ENCODE measurements at places on chromosomes 4 and X.

- H3K36me3 ChIP-seq, result no peaks in the 10 kb centered on the region
- no peak overlapping the region for H3K27ac ChIP-seq
- no peaks in the 10 kb centered on the region for H3K27me3 ChIP-seq
- no peaks in the 10 kb centered on the region for H3K4me1 ChIP-seq
Observed at GRCh38 chr4:12701384-12701783, 782.8 kb downstream of the RAB28 start.

- no peak overlapping the region for H3K27ac ChIP-seq
- H3K4me3 ChIP-seq, result no peak overlapping the region
- H3K27me3 ChIP-seq, result no peaks in the 10 kb centered on the region
- no peak for DNase-seq
- H3K4me1 ChIP-seq, result no peaks in the 10 kb centered on the region
Observed at GRCh38 chr4:10260777-10261176, 144.2 kb upstream of the WDR1 start.

GRCh38 chr4:18463987-18464559, 442.5 kb upstream of the LCORL start:
- H3K4me3 ChIP-seq, result no peak overlapping the region
- H3K36me3 ChIP-seq, result no peaks in the 10 kb centered on the region
- DNase-seq, result no peak
- H3K4me1 ChIP-seq, result no peaks in the 10 kb centered on the region
- no peaks in the 10 kb centered on the region for H3K27me3 ChIP-seq

- peaks cover 29% of the 10 kb centered on the region for H3K36me3 ChIP-seq
- no peaks in the 10 kb centered on the region for H3K4me1 ChIP-seq
- no peaks in the 10 kb centered on the region for H3K27me3 ChIP-seq
- no peak for DNase-seq
- no peak overlapping the region for H3K4me3 ChIP-seq
Observed at GRCh38 chrX:19627533-19627932, 112.2 kb upstream of the MAP3K15 start.

GRCh38 chrX:1600406-1601050, 9.1 kb downstream of the AKAP17A start:
- peaks cover 3% of the 10 kb centered on the region for H3K4me1 ChIP-seq
- H3K36me3 ChIP-seq, result peaks cover 80% of the 10 kb centered on the region
- no peak overlapping the region for H3K4me3 ChIP-seq
- H3K27ac ChIP-seq, result no peak overlapping the region
- no peak for DNase-seq

GRCh38 chrX:66756717-66757116, 117.8 kb upstream of the EDA2R start:
- no peak for DNase-seq
- no peaks in the 10 kb centered on the region for H3K27me3 ChIP-seq
- no peak overlapping the region for H3K4me3 ChIP-seq
- no peaks in the 10 kb centered on the region for H3K4me1 ChIP-seq

GRCh38 chrX:31546126-31546525, 474.3 kb upstream of the FTHL17 start:
- no peaks in the 10 kb centered on the region for H3K27me3 ChIP-seq
- H3K4me1 ChIP-seq, result no peaks in the 10 kb centered on the region
- no peak overlapping the region for H3K27ac ChIP-seq
- no peaks in the 10 kb centered on the region for H3K36me3 ChIP-seq
- no peak for DNase-seq

DNA sequence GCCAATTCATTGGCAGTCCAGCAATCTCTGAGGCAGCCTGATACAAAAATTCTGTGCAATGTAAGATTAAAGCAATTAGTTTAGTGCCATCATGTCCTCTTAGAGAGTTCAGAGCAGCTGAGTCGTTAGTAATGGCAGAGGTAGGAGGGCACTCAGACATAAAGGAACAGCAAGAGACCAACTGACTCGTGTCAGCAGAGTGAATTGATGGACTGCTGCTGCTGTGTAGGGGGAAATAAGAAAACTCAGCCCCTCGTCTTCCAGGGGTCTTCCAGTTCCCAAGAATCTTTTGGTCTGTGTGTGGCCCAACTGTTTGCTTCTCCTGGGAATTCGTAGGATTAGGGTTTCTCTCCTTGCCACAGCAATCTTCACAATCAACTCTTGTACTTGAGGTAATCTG, 100.9 kb downstream of the TTC29 start:
- H3K36me3 ChIP-seq, result no peaks in the 10 kb centered on the region
- H3K27me3 ChIP-seq, result no peaks in the 10 kb centered on the region
- no peak overlapping the region for H3K27ac ChIP-seq
- H3K4me1 ChIP-seq, result no peaks in the 10 kb centered on the region
- no peak overlapping the region for H3K4me3 ChIP-seq

DNA sequence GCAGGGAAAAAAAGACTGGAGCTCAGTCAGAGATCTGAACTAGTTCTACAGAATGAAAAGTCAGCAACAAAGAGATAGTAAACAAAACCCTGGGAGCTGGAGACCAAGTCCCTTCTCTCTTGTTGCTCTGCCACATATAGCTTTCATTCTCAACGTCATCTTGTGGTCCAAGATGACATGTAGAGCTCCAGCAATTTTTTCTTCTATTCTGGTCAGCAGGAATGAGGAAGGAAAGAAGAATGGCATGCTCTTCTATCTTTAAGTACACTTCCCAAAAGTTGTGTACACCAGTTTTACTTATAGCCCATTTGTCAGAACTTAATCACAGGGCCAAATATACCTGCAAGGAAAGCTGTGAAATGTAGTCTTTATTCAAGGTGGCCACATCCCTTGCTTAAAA, 45.6 kb downstream of the RAP2C start:
- no peak for DNase-seq
- H3K27me3 ChIP-seq, result no peaks in the 10 kb centered on the region
- H3K4me1 ChIP-seq, result no peaks in the 10 kb centered on the region
- no peak overlapping the region for H3K4me3 ChIP-seq
- H3K27ac ChIP-seq, result no peak overlapping the region

- H3K4me3 ChIP-seq, result no peak overlapping the region
- no peaks in the 10 kb centered on the region for H3K36me3 ChIP-seq
- H3K27ac ChIP-seq, result no peak overlapping the region
- no peaks in the 10 kb centered on the region for H3K4me1 ChIP-seq
Observed at GRCh38 chr4:145891958-145892357, 46.7 kb downstream of the ZNF827 start.

GRCh38 chr4:157779081-157779480, 393.7 kb downstream of the GASK1B start:
- DNase-seq, result no peak
- H3K27me3 ChIP-seq, result no peaks in the 10 kb centered on the region
- H3K4me1 ChIP-seq, result no peaks in the 10 kb centered on the region

DNA sequence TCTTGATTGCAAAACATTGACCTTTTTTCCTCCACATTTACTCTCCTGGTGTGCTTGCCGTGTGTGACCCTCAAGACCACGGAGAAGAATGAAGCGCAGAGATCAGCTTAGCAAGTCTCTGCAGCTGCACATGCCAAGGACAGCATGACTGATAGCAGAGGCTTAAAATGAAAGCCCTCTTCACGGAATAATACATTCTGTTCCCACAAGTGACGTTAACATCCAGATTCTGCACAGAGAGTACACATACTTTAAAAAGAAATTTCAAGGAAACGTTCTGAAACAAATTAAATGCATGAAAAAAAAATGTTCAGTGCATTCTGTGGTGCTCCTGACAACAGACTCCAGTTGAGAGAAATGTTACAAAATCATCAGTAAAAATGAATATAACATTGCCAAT, 60.9 kb downstream of the SLC7A11 start:
- H3K27ac ChIP-seq, result no peak overlapping the region
- no peaks in the 10 kb centered on the region for H3K27me3 ChIP-seq
- H3K4me1 ChIP-seq, result no peaks in the 10 kb centered on the region
- no peak for DNase-seq
- no peak overlapping the region for H3K4me3 ChIP-seq

DNA sequence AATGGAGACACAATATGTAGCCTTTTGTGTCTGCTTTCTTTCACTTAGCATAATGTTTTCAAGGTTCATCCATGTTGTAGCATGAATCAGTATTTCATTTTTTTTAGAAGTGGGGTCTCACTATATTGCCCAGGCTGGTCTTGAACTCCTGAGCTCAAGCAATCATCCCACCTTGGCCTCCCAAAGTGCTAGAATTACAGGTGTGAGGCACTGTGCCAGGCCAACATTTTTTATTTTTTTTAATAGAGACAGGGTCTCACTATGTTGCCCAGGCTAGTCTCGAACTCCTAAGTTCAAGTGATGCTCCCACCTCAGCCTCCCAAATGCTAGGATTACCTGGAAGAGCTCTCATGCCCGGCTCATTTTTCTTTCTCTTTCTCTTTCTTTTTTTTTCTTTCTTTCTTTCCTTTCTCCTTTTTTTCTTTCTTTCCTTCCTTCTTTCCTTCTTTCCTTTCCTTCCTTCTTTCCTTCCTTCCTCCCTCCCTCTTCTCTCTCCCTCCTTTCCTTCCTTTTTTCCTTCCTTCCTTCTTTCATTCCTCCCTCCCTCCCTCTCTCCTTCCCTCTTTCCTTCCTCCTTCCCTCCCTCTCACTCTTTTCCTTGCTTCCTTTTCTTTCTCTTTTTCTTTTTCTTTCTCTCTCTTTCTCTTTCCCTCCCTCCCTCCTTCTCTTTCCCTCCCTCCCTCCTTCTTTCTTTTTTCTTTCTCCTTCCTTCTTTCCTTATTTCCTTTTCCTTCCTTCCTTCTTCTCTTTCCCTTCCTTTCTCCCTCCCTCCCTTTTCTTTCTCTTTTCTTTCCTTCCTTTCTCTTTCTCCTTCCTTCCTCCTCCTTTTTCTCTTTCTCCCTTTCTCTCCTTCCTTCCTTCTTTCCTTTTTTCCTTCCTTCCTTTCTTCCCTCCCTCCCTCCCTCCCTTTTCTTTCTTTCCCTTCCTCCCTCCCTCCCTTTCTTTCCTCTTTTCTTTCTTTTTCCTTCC, 10.1 kb upstream of the RPL39 start:
- no peak overlapping the region for H3K4me3 ChIP-seq
- no peaks in the 10 kb centered on the region for H3K36me3 ChIP-seq
- no peak for DNase-seq

- no peak overlapping the region for H3K27ac ChIP-seq
- H3K27me3 ChIP-seq, result peaks cover 7% of the 10 kb centered on the region
- H3K4me3 ChIP-seq, result no peak overlapping the region
- no peaks in the 10 kb centered on the region for H3K4me1 ChIP-seq
Observed at GRCh38 chr4:113825272-113825671, 63.7 kb upstream of the CAMK2D start.

DNA sequence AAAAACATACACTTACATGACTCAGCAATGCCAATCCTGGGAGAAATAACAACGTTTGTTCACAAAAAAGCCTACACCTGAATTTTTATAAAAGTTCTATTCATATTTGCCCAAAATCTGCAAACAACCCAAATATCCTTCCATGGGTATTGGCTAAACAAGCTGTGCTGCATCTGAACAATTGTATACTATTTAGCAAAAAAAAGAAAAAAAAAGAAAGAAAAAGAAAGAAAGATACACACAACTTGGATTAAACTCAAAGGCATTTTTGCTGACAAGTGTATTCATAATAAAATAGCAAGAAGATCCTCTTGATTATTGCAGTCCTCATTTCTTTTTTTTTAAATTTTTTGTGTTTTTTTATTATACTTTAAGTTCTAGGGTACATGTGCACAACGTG, 24.5 kb upstream of the MAGEA3 start:
- H3K27me3 ChIP-seq, result no peaks in the 10 kb centered on the region
- no peak for DNase-seq
- no peak overlapping the region for H3K27ac ChIP-seq
- no peaks in the 10 kb centered on the region for H3K4me1 ChIP-seq
- H3K36me3 ChIP-seq, result no peaks in the 10 kb centered on the region

GRCh38 chr4:184030036-184030435, 124.9 kb downstream of the STOX2 start:
- H3K27ac ChIP-seq, result no peak overlapping the region
- no peaks in the 10 kb centered on the region for H3K27me3 ChIP-seq

GRCh38 chrX:41043196-41043595, 42.0 kb upstream of the USP9X start:
- H3K27ac ChIP-seq, result no peak overlapping the region
- H3K36me3 ChIP-seq, result no peaks in the 10 kb centered on the region
- H3K27me3 ChIP-seq, result no peaks in the 10 kb centered on the region
- no peak overlapping the region for H3K4me3 ChIP-seq
- H3K4me1 ChIP-seq, result no peaks in the 10 kb centered on the region
- DNase-seq, result no peak

DNA sequence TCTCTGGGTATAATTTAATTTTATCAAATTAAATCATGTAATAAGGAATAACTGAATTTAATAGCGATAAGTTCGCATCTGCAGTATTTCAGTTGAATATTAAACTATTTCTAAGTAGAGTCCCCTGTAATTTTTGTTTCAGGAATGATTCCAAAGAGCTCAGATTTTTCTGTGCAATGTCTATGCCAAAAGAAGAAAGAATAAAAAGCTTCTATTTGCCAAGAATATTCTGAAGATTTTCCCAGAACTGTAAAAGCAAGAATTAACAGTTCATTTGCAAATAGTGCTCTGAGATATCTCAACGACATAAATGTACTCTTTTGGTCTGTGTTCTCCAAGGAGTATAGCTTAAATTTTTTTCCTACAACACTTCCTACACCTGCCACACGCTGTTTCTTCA, 1242.8 kb upstream of the DIAPH2 start:
- no peaks in the 10 kb centered on the region for H3K36me3 ChIP-seq
- no peak for DNase-seq
- no peak overlapping the region for H3K4me3 ChIP-seq
- no peaks in the 10 kb centered on the region for H3K27me3 ChIP-seq
- H3K4me1 ChIP-seq, result no peaks in the 10 kb centered on the region
- no peak overlapping the region for H3K27ac ChIP-seq

DNA sequence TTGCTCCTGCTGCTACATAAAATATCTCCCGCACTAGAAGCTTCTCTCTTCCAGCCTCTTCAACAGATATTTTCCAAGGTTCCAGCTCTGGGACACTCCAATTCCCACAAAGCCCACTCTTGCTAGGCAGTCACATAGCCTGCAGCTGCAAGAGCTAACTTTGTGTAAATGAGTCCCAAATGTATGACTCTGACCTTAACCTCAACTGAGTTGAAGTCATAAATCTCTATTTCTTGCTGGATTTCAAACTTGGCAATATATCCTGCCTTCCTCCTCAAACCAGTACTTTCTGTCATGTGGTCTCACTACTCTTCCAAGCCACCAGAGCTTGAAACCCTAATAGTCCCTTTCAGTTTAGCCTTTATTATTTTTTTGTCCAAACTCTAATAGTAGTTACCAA, 315.4 kb upstream of the GRIA3 start:
- no peak for DNase-seq
- H3K27ac ChIP-seq, result no peak overlapping the region
- no peak overlapping the region for H3K4me3 ChIP-seq
- no peaks in the 10 kb centered on the region for H3K4me1 ChIP-seq
- no peaks in the 10 kb centered on the region for H3K27me3 ChIP-seq

DNA sequence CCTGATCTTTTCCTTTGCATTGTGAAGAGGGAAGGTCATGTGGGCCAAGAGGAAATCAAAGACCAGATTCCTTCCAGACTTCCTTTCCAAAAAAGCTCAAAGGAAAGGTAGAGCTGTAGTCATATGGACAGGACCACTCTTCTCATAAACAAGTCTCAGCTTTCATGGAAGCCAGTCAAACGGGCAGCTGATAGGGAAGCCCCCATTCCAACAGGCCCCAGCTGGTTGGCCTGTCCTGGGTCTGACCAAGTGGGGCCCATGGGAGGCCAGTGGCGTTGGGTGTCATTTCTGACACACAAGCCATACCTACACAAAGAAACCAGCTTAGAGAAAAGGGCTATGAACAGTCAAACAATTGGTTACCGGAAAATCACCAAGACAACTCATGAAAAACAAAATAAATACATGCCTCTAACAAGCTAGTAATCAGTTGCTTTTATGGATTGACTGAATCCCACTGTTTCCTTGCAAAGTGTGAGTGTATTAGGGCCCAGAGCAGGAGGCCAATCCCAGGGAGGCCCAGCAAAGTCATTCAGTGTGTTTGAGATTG, 149.6 kb upstream of the MAMLD1 start:
- no peak overlapping the region for H3K4me3 ChIP-seq
- no peaks in the 10 kb centered on the region for H3K4me1 ChIP-seq
- no peaks in the 10 kb centered on the region for H3K27me3 ChIP-seq
- no peaks in the 10 kb centered on the region for H3K36me3 ChIP-seq
